Left ventricle myocardium superior (tissue), 1 donor: ENCODE measurements at places on chromosomes 4 and X.

DNA sequence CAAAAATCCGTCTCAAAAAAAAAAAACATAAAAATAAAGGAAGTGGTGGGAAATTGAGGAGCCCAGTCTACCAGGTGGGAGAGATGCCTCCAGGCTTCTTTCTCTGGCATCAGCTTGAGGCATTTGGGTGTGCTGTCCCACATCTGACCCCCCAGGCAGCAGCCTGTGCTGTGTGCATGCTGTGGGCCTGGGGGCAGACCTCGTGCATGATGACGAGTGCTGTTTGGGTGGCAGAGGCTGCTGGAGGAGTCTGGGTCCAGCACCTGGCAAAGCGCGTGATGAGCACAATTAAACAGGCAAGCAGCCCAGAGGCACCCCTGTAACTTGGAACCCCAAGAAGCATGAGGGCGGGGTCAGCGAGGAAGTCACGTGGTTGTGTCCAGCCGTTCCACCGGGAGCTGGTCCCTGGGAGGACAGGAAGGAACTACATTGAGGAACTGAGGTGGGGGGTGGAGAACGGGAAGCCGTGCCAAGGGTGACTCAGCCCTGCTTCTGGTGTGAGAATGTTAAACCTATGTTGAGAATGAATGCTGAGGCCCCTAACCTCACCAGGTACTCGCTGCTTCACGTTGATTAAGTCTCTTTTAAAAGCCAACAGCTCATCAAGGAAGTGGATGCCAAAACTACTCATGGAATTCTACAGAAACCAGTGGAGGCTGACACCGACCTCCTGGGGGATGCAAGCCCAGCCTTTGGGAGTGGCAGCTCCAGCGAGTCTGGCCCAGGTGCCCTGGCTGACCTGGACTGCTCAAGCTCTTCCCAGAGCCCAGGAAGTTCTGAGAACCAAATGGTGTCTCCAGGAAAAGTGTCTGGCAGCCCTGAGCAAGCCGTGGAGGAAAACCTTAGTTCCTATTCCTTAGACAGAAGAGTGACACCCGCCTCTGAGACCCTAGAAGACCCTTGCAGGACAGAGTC lies 6.1 kb downstream of the TACC3 start:
- peak; percentile 78 for DNase-seq

GRCh38 chr4:82886147-82886942 lies 4.6 kb downstream of the SEC31A start:
- no peak for DNase-seq

DNA sequence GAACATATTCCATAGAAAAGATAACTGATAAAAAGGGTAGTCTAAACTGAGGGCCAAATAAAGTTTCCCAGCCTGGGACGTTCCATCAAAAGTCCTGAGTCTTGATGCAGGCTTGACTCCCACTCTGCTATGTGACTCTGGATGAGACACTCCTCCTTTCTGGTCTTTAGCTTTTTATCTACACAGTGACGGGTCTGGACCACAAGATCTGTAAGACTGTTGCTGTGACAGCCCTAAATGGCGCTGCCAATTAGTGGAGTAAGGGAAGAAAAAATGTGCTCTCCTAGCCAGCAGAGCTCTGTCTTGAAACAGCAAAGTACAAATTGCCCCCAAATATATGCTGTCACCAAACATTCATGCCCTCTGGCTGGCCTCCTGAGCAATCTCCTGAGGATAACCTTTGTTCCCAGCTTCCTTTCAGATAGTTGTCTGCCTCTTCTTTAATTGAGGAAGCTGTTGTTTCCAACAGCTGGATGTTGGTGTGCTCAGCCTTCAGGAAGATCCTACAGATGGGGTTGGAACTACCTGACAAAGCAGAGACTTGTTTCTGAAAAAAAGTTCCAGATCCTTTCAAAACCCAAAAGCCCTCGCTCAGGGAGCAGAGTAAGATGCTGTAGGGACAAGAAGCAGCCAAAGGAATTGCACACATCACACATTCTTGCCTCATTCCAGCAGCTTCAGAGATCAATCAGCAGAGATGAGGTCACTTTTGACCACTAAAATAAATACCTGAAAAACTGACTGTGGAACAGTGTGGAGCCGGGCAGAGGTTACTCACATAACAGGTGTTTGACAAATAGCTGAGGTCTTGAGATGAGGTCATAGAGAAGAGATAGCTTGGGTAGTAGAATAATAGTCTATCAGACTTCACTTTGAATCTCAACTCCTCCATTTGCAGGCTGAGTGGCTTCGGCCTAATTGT lies 383.4 kb upstream of the FGF13 start:
- no peak for DNase-seq

- no peak for DNase-seq
Measured at GRCh38 chr4:8322794-8323704, 53.5 kb downstream of the HTRA3 start.

GRCh38 chrX:12378253-12378652 lies 240.0 kb downstream of the FRMPD4 start:
- no peak for DNase-seq
